ENCODE measurements at places on chromosomes 11 and 22. TPM values are rescaled to one million over a fixed set of nuclear protein-coding genes. Genes with fewer than 3 reads are reported as not detected.

DNA sequence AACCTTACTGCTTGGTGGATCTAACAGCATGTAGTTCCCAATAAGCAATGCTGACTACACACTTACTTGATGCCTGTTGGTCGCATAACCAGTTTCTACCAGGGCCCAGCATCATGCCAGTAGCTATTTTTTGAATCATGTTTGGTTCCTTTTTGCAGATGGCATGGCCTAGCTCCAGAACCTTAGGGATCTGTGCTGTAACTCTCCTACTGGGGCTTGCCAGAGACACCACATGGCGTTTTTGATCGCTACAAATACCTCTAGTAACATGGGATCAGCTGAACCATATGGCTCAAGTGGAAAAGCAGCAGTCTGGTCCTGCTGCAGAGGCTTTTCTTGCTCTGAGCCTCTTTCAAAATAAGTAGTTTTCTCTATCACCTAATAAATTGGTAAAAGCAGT is 654.6 kb upstream of the API5 start:
- no peak overlapping the region for H3K4me3 ChIP-seq
- no peaks in the 10 kb centered on the region for H3K4me1 ChIP-seq
- H3K27me3 ChIP-seq = no peaks in the 10 kb centered on the region
- no peak for DNase-seq
- no peaks in the 10 kb centered on the region for H3K36me3 ChIP-seq

DNA sequence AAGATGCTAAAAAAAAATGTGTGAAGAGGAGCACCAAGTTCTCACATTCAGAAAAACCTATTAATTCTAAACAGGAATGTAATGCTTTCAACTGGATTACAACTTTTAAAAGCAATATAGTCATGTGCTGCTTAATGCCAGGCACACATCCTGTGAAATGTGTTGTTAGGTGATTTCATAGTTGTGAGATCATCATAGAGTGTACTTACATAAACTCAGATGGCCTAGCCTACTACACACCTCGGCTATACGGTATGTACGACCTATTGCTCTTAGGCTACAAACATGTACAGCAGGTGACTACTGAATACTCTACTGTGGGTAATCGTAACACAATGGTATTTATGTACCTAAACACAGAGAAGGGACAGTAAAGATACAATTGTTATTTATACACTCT is 142.3 kb downstream of the RBFOX2 start:
- H3K27ac ChIP-seq = no peak overlapping the region
- no peak overlapping the region for H3K4me3 ChIP-seq

GRCh38 chr11:129590030-129590752 is 214.5 kb downstream of the BARX2 start:
- H3K4me3 ChIP-seq = no peak overlapping the region
- H3K27me3 ChIP-seq = peaks cover 3% of the 10 kb centered on the region
- no peak for DNase-seq
- H3K27ac ChIP-seq = no peak overlapping the region
- no peaks in the 10 kb centered on the region for H3K36me3 ChIP-seq

DNA sequence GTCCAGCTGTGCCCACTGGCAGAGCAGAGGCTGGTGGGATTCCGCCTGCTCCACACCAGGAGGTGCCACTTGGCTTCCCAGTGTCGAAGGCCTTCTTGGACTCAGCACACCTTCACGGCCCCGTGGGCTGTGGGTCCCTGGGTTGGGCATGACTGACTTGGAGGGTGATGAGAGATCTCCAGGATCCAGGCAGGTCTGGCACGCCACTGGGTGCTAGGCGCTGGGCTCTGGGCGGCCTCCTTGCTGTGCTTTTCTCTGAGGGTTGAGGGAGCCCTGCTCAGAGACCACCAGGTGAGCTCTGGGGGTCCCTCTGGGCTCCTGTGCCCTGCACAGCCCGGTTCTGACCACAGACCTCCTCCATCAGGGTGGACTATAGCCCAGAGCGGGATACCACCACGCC is 12.3 kb downstream of the LRP5 start:
- DNase-seq = no peak
- no peak overlapping the region for H3K4me3 ChIP-seq
- no peaks in the 10 kb centered on the region for H3K36me3 ChIP-seq
- peaks cover 19% of the 10 kb centered on the region for H3K4me1 ChIP-seq

GRCh38 chr11:71563406-71563805 is 2.0 kb upstream of the KRTAP5-10 start:
- H3K27ac ChIP-seq = no peak overlapping the region
- H3K4me1 ChIP-seq = no peaks in the 10 kb centered on the region
- H3K4me3 ChIP-seq = no peak overlapping the region
- DNase-seq = peak; percentile 44

GRCh38 chr11:12240677-12241076 is 130.3 kb downstream of the MICAL2 start:
- peaks cover 39% of the 10 kb centered on the region for H3K36me3 ChIP-seq
- peak overlapping the region; percentile 34 for H3K27ac ChIP-seq
- no peaks in the 10 kb centered on the region for H3K27me3 ChIP-seq
- no peak overlapping the region for H3K4me3 ChIP-seq
- H3K4me1 ChIP-seq = peaks cover 37% of the 10 kb centered on the region
- no peak for DNase-seq

GRCh38 chr22:47205554-47205953 is 443.1 kb downstream of the TBC1D22A start:
- no peaks in the 10 kb centered on the region for H3K36me3 ChIP-seq
- H3K4me1 ChIP-seq = no peaks in the 10 kb centered on the region
- peak; percentile 31 for DNase-seq
- H3K27ac ChIP-seq = no peak overlapping the region
- no peaks in the 10 kb centered on the region for H3K27me3 ChIP-seq

- no peaks in the 10 kb centered on the region for H3K4me1 ChIP-seq
- no peaks in the 10 kb centered on the region for H3K36me3 ChIP-seq
- no peak overlapping the region for H3K4me3 ChIP-seq
- DNase-seq = no peak
- H3K27me3 ChIP-seq = peaks cover 2% of the 10 kb centered on the region
Measured at GRCh38 chr11:103676413-103676812, 360.0 kb upstream of the DDI1 start.

DNA sequence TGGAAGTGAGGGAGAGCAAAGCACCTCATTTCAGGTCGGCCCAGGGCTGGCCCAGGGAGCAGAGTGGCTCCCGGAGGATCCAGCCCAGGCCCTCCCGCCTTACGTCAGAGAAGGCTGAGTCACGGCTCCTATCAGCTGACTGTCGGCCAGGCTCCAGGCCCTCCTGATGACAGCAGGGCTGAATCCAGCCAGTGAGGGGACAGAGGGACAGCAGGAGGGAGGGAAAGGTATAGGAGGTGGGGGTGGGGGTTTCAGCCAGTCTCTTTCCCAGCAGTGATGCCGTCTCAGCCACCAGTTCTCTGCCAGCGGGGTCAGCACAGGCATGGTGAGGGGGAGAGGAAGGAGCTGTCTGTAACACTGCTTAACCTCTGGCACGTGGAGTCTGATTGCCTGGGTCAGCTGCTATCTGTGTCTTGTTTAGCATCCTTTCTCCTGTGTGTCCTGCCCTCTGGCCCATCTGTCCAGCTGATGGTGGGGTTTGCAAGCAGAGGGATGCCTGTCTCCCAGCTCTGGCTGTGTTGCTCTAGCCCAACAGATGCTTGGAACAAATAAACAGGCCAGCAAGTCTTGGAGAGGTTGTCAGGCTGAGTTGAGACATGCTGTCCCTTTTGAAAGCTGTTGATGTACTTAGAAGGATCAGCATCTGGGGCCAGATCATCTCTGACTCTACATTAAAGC is 74.0 kb downstream of the ADAMTS15 start:
- no peak overlapping the region for H3K4me3 ChIP-seq
- no peaks in the 10 kb centered on the region for H3K4me1 ChIP-seq
- no peak overlapping the region for H3K27ac ChIP-seq
- no peaks in the 10 kb centered on the region for H3K36me3 ChIP-seq

DNA sequence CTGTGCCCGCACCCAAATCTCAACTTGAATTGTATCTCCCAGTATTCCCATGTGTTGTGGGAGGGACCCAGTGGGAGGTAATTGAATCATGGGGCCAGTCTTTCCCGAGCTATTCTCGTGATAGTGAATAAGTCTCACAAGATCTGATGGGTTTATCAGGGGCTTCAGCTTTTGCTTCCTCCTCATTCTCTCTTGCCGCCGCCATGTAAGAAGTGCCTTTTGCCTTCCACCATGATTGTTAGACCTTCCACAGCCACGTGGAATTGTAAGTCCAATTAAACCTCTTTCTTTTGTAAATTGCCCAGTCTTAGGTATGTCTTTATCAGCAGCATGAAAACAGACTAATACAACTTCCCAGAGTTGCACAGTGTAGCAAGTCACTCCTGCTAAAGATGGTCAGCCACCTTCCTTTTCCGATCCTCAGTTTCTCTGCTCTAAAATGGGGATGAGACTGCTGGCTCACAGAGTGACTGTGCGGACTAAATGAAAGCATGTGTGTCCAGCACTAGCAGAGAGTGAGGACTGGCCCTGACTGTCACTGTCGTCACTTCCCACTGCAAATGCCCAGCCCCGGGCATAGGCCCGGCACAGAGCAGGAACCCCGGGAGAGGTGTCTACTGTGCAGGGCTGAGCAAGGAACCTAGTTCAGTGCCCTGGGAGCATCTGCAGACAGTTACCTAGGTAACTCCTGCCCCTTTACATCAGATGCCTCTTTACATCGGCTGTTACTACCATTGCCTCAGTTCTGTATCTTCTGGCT is 9.5 kb downstream of the TSKU start:
- no peak overlapping the region for H3K4me3 ChIP-seq
- H3K36me3 ChIP-seq = no peaks in the 10 kb centered on the region
- H3K4me1 ChIP-seq = no peaks in the 10 kb centered on the region
- peaks cover 12% of the 10 kb centered on the region for H3K27me3 ChIP-seq
- DNase-seq = no peak

- no peaks in the 10 kb centered on the region for H3K27me3 ChIP-seq
- H3K4me1 ChIP-seq = peaks cover 5% of the 10 kb centered on the region
- H3K27ac ChIP-seq = no peak overlapping the region
- H3K36me3 ChIP-seq = peaks cover 3% of the 10 kb centered on the region
Measured at GRCh38 chr11:22808571-22809197, 20.9 kb downstream of the SVIP start.

GRCh38 chr11:69703768-69704507 is at the start of gene FGF19:
FGF19 (minus strand) TSS chr11:69704022; CDS start chr11:69703876, 146 bp downstream.
- no peak for DNase-seq
- H3K4me1 ChIP-seq = peaks cover 4% of the 10 kb centered on the region
- H3K27me3 ChIP-seq = peaks cover 71% of the 10 kb centered on the region
- H3K36me3 ChIP-seq = no peaks in the 10 kb centered on the region
- no peak within 1 kb of the TSS for H3K4me3 ChIP-seq

DNA sequence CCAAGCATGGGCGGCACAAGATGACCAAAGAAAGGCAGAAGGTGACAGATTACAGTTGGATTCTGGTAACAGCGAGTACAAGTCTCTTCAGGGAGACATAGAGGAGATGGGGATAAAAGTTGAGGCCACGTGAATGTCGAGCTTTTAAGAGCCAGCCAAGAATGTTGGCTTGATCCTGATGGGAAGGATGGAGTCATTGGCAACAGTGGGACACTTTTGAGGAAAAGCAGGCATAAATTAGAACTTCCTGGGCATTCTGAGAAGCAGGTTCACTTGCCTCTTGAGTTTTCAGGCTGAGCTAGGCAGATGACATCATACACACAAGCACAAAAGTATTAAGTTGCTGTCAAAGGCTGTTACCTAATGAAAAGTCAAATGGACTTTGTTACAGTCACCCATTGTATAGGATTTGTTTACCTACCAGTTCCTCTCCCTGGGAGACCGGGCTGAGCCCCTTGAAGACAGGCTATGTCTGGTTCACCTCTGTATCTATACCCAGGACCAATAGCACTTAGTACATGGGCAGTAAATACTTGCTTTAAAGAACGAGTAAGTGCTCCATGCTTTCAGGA is 41.1 kb downstream of the TNRC6B start:
- DNase-seq = no peak
- H3K36me3 ChIP-seq = peaks cover 11% of the 10 kb centered on the region
- H3K27me3 ChIP-seq = no peaks in the 10 kb centered on the region
- H3K4me3 ChIP-seq = no peak overlapping the region

- no peaks in the 10 kb centered on the region for H3K4me1 ChIP-seq
- no peak for DNase-seq
- H3K27ac ChIP-seq = no peak overlapping the region
- H3K27me3 ChIP-seq = no peaks in the 10 kb centered on the region
- no peak overlapping the region for H3K4me3 ChIP-seq
Measured at GRCh38 chr11:1481861-1482441, 4.6 kb downstream of the MOB2 start.

DNA sequence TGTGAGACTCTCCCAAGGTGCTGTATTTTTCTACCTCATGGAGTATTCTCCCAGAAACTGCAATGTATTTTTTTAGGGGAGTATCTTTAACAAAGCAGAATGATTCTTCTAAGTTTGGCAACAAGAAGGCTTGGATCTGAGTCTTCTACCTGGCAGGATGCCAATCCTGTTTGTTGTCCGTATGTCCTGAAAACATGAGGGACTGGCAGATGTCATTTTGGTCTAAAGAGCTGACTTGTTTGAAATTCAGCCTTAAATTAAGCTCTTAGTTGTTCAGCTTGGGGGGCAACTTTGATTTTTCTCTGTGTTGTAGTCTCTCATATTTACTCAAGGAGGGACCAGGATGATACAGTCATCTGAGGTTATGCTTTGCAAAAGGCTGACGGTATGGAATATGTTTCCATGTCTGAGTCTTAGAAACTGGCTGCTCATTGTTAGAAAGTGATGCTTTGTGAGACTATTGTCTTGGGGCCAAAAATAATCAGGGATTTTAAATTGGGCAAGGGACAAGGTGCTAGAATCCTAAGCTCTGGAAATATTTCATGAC is 9.3 kb downstream of the MRPL16 start:
- H3K36me3 ChIP-seq = peaks cover 32% of the 10 kb centered on the region
- no peak for DNase-seq
- H3K4me1 ChIP-seq = peaks cover 19% of the 10 kb centered on the region
- no peaks in the 10 kb centered on the region for H3K27me3 ChIP-seq

- no peak overlapping the region for H3K4me3 ChIP-seq
- DNase-seq = no peak
- H3K27me3 ChIP-seq = peaks cover 10% of the 10 kb centered on the region
- no peaks in the 10 kb centered on the region for H3K4me1 ChIP-seq
- H3K27ac ChIP-seq = no peak overlapping the region
Measured at GRCh38 chr11:110028921-110029320, 64.3 kb upstream of the ZC3H12C start.

- no peak for DNase-seq
- H3K4me3 ChIP-seq = peak overlapping the region; percentile 12
- no peaks in the 10 kb centered on the region for H3K27me3 ChIP-seq
Measured at GRCh38 chr11:104652996-104653395, 245.3 kb downstream of the CASP12 start.

The MPZL3 gene
- total RNA-seq = 28.4 TPM

The ANO1 gene
- not detected for total RNA-seq

The SERPING1 gene
- total RNA-seq = not detected

The CALCA gene
- total RNA-seq = not detected
